ENCODE measurements at places on chromosomes 4 and X.

- no peak for DNase-seq
These were observed 31.5 kb upstream of the OPHN1 start for GRCh38 chrX:68464796-68465195.

GRCh38 chr4:162849937-162850336 is 316.8 kb downstream of the NAF1 start:
- DNase-seq: no peak

DNA sequence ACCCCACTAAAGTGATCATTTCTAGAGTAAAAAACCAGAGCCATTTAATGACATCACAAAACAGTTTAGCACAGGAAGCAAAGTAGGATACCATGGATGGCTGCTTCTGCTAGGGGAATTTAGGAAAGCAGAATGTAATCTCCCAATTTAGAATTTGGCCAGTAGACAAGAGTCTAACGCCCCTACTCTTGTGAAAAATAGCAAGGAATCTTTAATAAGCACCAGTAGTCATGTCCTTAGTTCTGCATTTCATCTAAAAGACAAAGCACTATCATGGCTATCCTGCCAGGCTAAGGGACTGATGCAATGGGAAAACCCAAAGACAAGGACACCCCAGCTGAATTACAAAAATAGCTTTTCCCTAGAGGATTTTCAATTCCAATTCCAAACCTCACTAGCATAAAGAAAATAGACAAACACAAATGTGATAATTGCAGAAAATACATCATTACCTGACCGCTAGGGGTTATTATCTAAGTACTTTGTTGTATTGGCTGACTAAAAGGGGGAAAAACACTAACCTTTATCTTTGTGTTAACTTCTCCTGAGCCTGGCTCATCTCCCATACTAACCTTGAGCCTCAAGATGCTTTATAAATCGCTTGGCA is 2.6 kb upstream of the AMMECR1 start:
- no peak for DNase-seq

DNA sequence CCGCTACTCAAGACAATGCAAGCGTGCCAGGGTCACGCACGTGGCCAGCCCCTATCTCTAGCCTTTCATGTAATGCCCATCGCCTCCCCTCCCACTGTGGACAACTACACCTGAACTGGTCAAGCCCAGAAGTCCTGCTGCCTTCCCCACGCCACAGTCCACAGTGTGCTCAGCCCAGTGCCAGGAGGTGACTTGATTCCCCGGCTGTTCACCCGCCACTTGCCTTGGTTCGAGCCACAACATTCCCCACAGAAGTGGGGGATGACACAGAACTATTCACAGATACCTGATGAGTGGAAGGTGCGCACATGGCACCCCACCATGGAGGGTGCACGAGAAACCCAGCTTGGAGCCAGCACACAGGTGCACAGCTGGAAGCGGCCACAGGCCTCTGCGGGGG is 6.8 kb downstream of the ARHGAP4 start:
- DNase-seq: no peak

- no peak for DNase-seq
These were observed 82.7 kb downstream of the MANBA start for GRCh38 chr4:102678107-102678506.

DNA sequence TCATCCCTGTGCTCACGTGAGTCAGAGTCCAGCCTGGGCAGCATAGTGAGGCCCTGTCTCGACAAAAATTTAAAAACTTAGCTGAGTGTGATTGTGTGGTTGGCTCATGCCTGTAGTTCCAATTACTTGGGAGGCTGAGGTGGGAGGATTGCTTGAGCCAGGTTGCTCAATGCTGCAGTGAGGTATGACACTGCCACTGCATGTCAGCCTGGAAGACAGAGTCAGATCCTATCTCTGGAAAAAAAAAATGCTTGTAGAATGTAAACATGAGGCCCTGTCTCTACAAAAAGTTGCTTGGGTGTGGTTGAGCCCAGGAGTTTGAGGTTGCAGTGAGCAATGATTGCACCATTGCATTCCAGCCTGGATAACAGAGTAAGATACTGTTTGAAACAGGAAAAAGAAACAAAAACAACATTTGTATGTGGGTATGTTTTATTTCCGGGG is 11.3 kb upstream of the YTHDC1 start:
- DNase-seq: no peak

GRCh38 chr4:73608689-73609594 is 11.3 kb downstream of the RASSF6 start:
- no peak for DNase-seq

GRCh38 chr4:85854546-85854945 is 379.6 kb downstream of the ARHGAP24 start:
- DNase-seq: no peak

DNA sequence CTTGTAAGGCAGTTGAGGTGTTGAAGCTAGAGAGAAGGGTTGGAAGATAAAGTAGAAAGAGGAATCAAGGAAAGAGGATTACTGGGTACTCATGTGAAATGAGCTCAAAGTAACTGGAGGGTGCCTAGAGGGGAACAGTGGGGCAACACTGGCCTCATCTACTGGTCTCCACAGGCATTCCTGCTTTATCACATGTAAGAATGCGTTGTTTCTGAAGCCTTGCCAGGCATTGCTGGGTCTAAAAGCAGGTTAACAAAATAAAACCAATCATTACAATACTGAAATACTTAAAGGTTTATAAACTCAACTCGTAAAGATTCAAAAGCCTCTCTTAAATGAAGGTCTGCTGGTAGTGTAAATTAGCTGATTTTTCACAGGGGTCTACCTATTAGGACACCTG is 96.0 kb downstream of the FANCB start:
- no peak for DNase-seq

DNA sequence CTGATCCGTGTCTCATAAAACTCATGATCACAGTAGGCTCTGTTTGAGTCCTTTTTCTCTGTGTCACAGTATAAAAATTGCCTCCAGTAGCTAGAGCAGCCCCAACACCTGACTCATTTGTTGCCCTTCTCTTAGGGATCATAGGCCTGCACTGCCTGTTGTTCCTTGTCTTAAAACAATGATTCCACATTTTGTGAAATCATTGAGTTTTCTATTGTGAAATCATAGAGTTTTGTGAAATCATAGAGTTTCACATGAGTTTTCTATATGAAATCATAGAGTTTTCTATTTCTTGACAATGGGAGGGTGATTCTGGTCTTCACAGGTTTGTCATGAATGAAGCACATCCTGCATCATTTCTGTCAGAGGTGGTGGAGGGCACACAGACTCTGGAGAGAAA is 239.9 kb downstream of the GASK1B start:
- no peak for DNase-seq

GRCh38 chrX:27565992-27566391 is 24.2 kb upstream of the DCAF8L2 start:
- DNase-seq: no peak

- DNase-seq: no peak
These were observed 561.5 kb downstream of the BCOR start for GRCh38 chrX:39536211-39536610.

DNA sequence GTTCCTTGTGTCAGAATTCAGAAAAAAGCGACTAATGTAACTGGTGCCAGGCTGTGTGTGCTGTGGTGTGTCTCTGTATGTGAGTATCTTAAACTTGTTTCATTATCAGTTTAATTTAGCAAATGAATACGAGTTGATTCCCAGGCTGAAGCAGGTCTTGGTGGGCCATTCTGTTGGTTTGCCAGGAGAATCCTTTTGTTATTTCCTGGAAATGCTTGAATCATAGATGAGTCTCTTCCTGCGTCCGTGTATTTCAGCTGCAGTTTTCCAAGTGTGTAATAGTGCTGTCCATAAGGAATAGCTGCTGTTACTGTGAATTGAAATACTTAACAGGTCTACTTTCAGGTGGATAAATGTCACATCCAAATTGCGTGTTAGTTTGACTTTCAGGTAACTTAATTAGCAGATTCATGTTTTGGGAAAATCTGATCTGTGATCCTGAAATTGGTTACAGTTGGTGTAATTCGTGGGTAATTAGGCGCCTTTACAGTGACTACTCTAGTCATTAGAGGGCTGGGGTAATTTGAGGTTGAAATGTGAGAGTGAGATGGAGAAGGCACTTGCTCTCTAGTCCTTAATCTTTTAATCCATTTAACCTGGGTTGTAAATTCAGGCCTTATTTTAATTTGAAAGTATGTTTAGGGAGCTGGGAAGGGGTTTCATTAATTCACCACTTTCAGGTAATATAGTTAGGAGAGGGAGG is 23.8 kb downstream of the TMEM131L start:
- DNase-seq: no peak

DNA sequence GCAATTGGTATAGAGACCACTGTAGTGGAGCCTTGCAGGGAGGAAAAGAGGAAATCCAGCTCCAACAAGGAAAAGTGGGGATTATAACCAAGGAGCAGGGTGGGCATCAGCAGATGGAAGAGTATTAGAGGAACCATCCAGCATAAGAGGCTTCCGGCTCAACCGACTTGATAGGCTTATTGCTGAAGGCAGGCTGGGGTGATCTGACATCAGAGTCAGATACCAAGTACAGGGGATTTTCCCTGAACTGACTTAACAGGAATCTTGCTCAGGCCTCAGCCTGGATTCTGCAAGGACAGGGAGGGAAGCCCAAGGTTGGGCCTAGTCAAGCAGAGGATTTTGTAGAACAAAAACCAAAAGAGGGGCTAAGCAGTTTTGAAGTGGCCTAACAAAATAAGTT is 129.6 kb downstream of the DCLK2 start:
- DNase-seq: no peak

DNA sequence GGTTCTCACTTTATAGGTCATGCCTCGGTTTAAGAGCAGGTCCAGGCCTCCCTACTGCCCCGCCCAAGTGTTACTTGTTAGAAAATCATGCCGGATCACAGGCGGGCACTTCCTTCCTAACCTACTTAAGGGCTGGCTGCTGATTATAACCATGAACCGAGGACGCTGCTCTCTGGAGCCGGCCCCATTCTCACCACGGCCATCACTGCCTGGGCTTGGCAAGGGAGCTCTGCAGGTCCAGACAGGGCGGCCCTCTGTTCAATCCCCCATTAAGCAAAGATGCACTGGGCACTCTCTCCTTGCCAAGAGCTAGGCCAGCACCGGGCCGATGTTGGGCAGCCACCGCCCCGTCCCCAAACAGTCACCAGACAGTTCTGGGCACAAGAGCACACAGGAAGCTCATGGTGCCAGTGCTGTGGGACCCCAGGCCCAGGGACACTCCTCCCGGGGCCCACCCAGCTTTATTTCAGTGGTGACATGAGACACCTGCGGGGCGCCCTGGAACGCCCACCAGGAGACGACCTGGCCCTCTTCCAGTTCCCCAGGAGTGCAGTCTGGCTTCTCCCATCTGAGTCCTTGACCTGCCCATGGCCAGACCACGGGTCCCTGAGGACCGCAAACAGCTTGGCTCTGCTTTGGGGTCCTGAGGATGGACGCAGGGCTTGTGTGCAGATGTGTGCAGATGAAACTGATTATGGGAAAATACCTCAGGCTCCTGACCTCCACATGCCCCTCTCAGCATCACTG is 44.0 kb downstream of the ABLIM2 start:
- DNase-seq: no peak

GRCh38 chr4:143241892-143242291 is 57.2 kb downstream of the USP38 start:
- DNase-seq: no peak

GRCh38 chr4:175540151-175540550 is 271.9 kb downstream of the GPM6A start:
- DNase-seq: no peak

- no peak for DNase-seq
These were observed 55.4 kb upstream of the PLAC1 start for GRCh38 chrX:134713618-134714107.

- DNase-seq: no peak
These were observed 7.9 kb downstream of the PGRMC2 start for GRCh38 chr4:128279624-128280225.

- no peak for DNase-seq
These were observed 325.5 kb upstream of the F9 start for GRCh38 chrX:139204898-139205667.

- no peak for DNase-seq
These were observed 32.9 kb downstream of the LONRF3 start for GRCh38 chrX:119007189-119007770.

DNA sequence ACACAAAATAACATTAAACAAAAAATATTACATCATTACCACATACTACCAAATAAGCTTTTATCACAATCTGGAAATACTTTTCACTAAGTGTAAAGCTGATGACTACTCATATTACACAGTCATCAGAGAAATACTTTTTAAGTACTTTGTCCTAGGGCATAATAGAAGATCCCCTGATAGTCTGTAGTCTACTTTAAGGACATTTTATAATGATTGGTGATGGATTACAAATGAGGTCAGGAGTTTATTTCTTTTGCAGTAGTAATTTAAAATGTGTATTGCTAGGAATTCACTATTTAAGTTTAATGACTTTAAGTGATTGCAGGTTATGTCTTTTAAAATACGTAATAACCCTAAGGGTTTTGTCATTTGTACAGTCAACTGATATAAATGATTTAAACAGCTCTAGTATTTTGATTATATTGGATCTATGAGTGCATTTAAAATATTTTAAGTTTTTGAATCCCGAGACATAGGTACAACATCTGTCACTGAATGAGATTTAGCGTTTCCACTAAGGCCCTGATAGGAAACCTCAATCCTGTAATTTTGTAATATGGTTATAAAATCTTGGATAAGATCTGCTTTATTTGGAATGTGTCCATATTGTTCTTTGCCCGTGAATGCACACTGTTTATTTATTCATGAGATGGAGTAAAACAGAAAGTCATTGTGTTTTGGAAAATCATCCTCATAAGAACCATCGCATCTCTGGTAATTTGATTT is 189.5 kb downstream of the ARAP2 start:
- no peak for DNase-seq

- DNase-seq: no peak
These were observed 22.8 kb downstream of the NDST4 start for GRCh38 chr4:115090483-115091075.

DNA sequence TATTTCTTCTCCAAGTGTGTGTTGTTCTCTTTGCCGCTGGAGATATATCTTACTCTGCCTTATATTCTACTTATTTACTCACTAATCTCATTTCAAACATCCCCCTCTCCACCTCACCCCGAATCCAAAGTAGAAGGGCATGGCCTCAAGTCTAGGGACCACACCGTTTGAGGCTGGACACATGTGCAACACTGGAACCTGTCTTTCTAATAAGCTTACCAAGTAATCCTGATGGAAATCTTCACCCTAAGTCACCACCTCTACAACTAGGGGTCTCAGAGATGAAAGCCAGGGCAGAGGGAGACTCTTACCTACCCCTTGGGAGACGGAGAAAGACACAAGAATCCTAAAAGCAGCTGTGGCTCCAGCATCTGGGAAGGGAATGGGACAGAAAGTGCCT is 6.0 kb downstream of the PROM1 start:
- DNase-seq: no peak

GRCh38 chr4:152708361-152708760 is 28.6 kb upstream of the TMEM154 start:
- DNase-seq: no peak

DNA sequence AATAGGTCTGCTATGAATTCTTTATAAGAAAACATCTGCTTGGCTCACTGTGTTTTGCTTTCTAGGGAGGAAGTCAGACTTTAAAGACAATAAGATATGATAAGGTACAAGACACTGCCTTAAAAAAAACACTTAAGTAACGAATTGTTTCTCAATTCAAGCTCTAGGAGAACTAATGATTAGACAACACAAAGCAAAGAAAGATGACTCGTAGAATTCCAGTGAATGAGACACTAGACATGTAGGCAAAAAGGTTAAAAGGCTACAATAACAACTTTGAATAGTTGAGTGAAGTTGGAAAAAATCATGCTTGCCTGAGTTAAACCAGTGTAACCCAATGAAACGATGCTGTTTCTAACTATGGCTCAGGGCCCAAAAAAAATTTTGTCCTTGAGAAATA is 344.4 kb upstream of the ACTRT1 start:
- no peak for DNase-seq

All from T-helper 22 cell (primary cell).